Stimulated activated CD4-positive, alpha-beta T cell treated with anti-CD3 and anti-CD28 coated beads, Interleukin-4, amount 100 ng/mL, for 24 hours (primary cell): ENCODE measurements at places on chromosomes 11 and 22.

GRCh38 chr22:49622241-49623105, 205.2 kb downstream of the BRD1 start:
- no peak for DNase-seq

- DNase-seq = no peak
Measured at GRCh38 chr11:12381875-12382274, 4.5 kb downstream of the PARVA start.

DNA sequence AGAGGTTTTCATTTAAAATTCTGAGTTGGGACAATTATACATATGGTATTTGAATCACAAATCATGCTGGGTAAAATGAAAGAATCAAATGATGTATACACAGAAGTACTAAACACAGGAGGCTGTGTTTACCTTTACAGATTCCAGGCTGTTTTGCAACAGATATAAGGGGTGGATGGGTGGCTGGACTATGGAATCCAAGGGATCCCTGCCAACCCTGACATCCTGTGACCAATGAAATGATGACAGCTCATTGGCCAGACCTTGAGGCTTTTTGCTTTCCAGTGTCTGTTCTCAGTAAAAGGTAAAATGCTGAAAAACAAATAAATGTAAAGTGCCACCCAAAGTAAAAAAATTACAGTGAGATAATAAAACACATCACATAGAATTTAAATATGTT, 3.3 kb upstream of the DDI1 start:
- DNase-seq = no peak

GRCh38 chr11:44348114-44348513, 38.2 kb upstream of the ALX4 start:
- no peak for DNase-seq

DNA sequence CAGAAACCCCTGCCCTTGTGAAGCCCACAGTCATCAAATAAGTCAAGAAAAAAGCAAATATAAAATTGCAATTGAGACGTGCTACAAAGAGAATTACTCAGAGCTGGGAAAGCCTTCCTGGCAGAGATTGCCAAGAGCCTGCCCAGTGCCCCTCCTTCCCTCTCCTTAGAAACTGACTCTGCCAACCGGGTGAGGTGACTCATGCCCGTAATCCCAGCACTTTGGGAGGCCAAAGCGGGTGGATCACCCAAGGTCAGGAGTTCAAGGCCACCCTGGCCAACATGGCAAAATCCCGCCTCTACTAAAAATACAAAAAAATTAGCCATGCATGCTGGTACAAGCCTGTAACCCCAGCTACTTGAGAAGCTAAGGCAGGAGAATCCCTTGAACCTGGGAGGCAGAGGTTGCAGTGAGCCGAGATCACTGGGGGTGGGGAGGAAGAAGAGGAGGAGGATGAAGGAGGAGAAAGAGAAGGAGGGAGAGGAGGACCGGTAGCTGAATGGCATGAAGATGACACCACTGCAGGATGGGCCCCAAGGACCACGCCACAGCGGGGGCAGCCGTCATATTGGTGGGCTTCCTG, 76.1 kb upstream of the RTL6 start:
- DNase-seq = no peak

DNA sequence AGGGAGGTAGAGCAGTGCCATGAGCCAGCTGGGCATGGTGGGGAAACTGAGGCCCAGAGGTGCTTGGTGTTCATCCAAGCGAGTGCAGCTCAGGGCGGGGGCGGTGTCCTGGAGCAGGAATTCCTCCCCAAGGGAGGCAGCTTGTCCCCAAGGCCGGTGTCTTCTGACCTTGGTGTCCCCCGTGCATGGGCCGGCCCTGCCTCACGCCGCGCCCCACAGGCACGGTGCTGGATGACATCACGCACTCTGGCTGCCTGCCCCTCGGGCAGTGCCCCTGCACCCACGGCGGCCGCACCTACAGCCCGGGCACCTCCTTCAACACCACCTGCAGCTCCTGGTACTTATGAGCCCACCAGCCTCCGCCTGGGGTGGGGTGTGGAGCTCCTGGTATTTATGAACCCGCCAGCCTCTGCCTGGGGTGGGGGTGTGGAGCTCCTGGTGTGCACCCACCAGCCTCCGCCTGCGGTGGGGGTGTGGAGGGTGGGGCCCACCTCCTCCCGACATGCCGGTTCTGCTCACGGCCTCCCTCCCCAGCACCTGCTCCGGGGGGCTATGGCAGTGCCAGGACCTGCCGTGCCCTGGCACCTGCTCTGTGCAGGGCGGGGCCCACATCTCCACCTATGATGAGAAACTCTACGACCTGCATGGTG, 6.7 kb downstream of the MUC5B start:
- no peak for DNase-seq

DNA sequence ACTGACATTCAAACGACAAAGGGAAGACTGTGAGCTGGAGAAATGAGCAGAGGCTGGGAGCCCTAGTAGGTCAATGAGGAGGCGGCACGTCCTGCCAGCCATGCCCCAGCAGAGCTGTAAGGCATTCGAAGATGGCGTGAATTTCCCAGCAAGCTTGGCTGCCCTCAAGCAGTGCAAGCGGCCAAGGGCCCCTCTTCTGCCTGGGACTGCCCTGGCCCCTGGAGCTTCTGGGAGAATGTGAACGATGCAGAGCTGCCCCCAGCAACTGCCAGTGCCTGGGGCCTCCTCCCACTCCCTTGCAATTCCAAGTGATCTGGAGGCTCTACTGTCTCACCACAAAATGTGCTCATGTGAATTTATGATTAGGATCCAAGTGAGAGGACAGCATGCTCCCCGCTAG, 4.3 kb downstream of the PPM1F start:
- no peak for DNase-seq

GRCh38 chr11:76783294-76783895, at the start of gene TSKU:
TSS of gene TSKU (plus strand) at chr11:76783356. CDS start at chr11:76795617, 12,261 bp downstream.
- DNase-seq = no peak

GRCh38 chr11:116852261-116853031, 15.0 kb upstream of the APOA1 start:
- DNase-seq = no peak

GRCh38 chr11:77636731-77637344, 756 bp downstream of the CLNS1A start:
- DNase-seq = no peak

- no peak for DNase-seq
Measured at GRCh38 chr11:10982704-10983510, 125.1 kb upstream of the ZBED5 start.

DNA sequence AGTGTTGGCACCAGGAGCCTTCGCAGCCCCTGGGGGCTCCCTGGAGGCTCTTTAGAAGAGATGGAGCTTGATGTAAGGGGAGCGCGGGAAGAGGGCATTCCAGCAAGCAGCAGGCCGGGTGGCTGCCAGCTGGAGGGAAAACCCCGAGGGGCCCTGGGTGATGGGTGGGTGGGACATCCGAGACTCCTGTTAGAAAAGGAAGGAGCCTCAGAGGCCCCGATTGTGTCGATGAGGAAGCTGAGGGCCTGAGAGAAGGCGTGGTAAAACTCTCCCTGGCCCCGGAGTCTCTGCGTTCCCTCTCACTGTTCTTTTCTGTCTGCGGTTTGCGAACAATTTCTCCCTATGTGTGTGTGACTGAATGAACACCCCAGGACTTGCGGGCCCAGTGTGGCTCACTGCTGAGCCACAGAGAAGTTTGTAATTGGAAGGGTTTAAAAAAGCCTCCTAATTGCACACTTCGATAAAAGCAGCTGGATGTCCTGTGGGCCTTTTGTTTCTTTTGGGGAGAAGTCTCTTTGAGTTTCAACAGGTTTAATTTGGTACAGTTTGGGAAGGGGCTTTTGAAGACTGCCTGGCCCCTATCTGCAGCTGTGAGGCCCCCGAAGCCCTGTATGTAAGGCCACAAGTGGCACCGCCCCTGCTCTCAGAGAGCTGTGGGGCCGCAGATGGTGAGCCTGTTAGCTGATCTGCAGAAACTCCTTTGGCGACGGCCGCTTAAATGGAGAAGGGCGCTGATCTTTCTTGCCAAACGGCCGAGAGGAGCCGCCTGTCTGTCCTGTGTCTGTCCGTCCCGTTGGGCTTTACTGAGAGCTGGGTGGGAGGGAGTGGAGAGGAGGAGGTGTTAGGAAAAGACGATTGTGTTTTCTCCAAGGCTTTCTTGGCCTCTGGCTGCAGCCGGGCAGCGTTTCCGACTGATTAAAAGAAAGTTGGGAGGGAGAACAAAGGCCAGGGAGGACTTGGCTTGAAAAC, 2.0 kb downstream of the FBLN1 start:
- DNase-seq = no peak

- DNase-seq = no peak
Measured at GRCh38 chr22:35664955-35665587, 16.8 kb downstream of the APOL6 start.

GRCh38 chr11:10387206-10388083, 67.6 kb upstream of the AMPD3 start:
- no peak for DNase-seq

- no peak for DNase-seq
Measured at GRCh38 chr11:416757-417621, 2.2 kb upstream of the SIGIRR start.

- DNase-seq = no peak
Measured at GRCh38 chr11:69552951-69553350, 71.5 kb downstream of the LINC01488 start.

DNA sequence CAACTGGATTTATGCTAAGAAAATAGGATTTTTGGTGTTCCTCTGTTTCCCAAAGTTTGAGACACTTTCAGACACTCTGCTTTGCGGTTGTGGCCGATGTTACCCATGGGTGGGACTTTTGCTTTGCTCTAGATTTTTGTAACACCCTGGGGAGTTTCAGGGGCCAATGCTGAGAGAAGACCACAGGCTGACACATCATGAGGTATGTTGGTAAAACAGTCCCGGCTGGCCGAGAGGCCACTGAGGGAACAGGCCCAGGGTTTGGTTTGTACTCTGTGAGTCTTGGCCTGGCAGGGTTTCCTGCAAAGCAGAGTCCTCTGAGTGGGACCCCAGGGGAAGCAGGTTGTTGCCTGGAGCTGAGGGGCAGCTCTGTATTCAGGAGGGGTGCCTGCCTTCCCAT, 78.5 kb upstream of the PITPNB start:
- no peak for DNase-seq

DNA sequence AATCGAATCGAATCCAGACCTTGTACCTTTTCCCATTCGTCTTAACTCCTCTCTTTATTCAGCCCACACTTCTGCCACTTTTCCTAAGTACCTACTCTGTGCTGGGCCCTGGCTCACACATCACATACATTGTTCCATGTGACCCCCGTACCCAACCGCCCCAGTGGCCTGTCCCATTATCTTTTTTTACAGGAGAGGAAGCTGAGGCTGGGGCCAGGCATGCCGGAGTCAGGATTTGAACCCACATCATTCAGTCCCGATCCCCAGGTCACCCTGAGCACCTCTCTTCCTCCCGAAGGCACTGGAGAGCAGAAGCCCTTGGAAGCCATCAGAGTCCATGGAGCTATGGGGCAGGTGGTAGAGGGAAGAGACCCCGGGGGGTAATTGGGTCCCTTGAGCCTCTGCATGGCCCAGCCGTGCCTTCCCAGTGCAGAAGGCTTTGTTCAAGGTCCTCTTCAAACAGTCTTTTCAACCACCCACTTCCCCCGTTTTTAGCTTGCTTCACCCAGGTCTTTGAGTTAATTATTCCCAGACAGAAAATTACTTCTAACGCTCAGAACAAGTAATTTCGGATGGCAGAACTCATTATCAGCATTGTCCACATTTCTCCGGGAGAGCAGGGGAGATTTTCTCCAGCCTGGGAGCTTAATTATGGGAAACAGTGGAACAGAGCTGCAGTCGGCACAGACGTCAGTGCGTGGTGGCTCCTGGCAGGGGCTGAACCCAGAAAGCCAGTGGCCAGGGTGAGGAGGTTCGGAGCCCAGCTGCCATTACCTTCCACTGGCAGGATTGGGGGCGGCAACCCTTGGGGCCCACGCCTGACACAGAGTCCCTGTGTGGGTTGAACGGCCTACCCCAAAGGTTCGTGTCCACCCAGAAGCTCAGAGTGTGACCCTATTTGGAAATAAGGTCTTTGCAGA, 82.4 kb upstream of the RTL6 start:
- DNase-seq = no peak

GRCh38 chr11:121194731-121195596, 93.9 kb downstream of the TECTA start:
- peak; percentile 71 for DNase-seq

GRCh38 chr11:62646825-62647608, 604 bp upstream of the GANAB start:
- DNase-seq = no peak

DNA sequence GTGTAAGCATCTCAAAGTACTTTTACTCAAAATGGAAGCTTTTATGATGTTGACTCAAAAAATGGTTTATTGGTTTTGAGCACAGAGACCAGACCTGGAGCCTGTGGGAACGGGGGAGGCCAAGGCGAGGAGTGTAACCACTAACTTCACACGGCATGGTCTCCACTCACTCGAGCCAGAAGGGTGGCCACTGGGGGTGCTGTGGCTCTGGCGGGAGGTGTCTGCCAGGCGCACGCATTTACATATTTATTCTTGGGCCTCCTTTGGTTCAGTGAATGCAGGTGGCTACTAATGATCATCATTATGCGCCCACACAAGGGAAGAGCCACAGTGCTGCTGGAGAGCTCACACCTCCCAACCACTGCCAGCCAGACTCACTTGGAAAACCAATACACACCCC, 64.6 kb downstream of the FLRT1 start:
- DNase-seq = no peak

GRCh38 chr11:111093061-111093460, 152.5 kb upstream of the POU2AF2 start:
- no peak for DNase-seq

DNA sequence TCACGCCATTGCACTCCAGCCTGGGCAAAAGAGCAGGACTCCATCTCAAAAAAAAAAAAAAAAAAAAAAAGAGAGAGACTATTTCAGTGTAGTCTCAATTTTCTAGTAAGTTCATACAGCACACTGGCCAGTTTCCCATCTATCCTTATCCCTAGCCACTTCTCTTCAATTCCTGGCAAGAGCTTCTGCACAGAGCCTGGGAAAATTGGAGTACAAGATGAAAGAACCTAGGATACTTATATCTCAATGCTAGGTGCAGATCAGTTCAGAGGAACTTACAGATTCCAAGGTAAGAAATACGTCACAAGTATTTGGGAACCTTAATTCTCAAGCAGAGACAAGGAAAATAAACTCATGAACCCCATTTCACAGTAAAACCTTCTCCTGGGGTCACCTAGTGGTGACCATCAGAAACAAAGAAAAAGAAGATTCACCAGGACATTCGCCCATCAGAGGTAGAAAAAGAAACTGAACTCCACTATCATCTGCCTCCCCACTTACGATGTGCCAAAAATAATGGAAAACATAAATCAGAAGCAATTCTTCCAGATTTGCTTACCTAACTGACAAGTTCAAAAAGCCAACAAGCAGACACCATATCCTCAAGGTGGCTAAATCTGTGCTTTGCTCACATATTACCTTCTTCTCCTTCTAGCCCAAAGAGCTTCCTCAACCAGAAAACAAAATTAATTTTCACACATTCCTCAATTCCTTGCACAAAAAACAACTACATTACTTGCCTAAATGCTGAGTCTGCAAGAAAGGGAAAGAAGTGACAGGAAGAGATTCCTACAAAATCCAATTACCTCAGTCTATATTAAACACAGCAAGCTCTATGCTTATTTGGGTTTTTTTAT, 4.9 kb downstream of the DENND5A start:
- DNase-seq = no peak

- DNase-seq = no peak
Measured at GRCh38 chr11:3130269-3131071, 34.6 kb downstream of the OSBPL5 start.
